ENCODE measurements at places on chromosomes 2 and 18.

DNA sequence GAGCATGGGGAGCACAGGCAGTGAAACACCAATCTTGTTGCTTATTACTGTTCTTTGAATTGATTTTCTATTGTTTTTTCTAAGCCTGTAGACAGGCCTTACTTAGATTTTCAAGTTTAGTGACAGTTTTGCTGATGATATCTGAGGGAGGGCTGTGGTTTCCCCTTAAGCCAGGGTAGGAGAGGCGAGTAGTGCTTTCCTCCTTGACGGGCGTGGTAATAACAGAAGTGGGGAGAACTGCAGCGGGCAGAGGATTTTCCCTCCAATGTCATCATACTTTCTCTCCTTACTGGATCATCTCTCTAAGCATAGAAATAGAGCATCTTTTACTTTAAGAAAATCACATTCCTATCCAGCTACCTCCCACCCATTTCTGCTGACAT is 314.4 kb downstream of the ALK start:
- DNase-seq, result no peak

DNA sequence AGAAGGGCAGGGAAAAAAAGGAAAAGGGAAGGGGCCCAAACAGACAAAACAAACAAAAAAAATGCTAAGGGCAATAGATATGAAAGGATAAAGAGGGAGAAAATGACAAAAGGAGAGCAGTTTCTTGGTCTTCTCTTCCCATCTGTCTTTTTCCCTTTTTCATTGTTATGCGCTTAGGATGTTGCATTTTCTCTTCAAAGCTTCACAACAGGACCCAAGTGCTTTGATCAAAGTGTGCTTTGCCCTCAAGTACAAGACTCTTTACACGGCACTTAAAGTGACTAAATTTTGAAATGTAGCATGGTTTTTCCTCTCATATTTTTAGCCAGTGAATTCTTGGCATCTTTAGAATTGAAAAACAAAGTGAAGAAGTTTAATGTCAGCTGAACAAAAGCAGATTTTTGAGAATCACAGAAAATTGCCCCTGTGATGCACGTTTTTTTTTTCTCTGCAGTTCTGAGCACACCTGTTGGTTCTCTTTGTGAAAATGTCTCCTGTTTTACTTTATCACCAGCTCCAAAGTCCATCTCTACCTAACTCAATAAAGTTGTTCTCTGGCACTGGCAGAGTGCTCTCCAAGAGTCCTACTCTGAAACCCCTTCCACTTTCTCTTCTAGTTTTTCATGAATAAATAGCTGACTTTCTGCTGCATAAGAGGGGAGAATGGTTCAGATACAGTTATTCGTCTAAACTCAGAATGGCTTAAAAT is 126.6 kb downstream of the KCNH7 start:
- no peak for DNase-seq

DNA sequence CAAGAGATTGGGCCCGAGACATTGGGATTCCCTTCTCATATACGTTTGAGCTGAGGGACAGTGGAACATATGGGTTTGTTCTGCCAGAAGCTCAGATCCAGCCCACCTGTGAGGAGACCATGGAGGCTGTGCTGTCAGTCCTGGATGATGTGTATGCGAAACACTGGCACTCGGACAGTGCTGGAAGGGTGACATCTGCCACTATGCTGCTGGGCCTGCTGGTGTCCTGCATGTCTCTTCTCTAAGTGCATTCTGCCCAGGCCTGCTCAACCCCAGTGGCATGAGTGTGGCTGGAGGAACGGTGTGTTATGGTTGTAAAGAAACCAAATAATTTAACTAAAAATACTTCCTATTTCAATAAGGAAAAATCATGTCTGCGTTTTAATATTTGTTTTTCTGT is 29.9 kb downstream of the CPO start:
- DNase-seq, result no peak

GRCh38 chr2:140975237-140975636 is 1155.6 kb downstream of the LRP1B start:
- no peak for DNase-seq

DNA sequence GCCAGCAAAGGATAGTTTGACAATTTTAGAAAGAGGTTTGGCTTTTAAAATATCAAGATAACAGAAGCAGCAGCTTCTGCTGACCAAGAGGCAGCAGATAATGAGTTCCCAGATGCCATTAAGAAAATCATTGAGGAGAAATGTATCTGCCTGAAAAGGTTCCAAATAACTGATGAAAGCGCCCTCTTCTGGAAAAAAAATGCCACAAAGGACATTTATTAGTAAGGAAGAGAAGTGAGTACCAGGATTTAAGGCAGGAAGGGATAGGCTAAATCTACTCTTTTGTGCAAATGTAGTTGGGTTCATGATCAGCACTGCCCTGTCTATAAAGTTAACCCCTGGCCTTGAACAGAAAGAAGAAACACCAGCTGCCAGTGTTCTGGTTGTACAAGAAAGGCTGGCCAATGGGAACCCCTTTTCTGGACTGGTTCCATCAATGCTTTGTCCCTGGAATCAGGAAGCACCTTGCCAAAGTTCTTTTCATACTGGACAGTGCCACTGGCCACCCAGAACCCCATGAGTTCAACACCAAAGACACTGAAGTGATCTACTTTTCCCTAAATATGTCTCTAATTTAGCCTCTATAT is 40.6 kb downstream of the DHX57 start:
- DNase-seq, result no peak

GRCh38 chr18:11909591-11910026 is 1.5 kb upstream of the MPPE1 start:
- DNase-seq, result no peak

GRCh38 chr2:124193706-124194105 is 168.6 kb downstream of the CNTNAP5 start:
- DNase-seq, result no peak

DNA sequence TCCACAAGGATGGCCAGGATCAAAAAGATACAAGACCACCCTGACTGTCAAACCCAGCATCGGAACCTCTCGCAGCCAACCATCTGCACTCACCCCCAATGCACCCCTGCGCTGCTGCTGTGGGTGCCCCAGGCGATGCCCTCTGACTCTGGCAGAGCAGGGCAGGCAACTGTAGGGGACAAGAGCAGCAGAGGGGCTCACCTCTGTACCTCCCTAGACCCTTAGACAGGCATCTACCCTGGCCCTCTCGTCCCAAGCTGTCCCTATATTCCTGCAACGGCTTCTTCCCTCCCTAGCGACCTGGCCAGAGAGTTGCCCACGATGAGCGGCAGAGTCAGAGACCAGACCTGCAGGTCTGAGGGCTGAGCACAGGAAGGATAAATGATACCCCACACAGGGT is 128.2 kb downstream of the HDAC4 start:
- no peak for DNase-seq

DNA sequence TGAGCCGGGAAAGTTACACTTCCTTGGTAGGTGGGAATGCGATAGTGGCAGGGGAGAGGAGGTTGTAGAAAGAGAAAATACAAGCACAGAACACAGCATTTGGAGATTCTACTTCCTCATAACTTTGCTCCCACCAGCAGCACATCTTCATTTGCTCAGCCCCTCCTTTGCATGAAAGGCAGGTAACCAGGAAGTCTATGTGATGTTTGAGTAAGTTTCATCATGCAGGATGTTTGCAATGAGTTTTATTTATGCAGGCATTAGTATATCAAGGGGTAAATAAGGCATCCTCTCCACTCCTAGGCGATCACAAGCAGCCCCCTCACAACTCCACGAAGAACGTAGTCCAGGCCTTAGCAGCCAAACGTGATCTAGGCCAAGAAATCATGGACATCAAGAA is 5.0 kb downstream of the RNF152 start:
- no peak for DNase-seq

- no peak for DNase-seq
These were observed 272.8 kb downstream of the FIGN start for GRCh38 chr2:163462993-163463392.

GRCh38 chr2:102141970-102142828 is at the start of gene IL1R1:
Gene IL1R1 (plus strand): TSS chr2:102142746. CDS start chr2:102157725, 14,979 bp downstream.
- no peak for DNase-seq

DNA sequence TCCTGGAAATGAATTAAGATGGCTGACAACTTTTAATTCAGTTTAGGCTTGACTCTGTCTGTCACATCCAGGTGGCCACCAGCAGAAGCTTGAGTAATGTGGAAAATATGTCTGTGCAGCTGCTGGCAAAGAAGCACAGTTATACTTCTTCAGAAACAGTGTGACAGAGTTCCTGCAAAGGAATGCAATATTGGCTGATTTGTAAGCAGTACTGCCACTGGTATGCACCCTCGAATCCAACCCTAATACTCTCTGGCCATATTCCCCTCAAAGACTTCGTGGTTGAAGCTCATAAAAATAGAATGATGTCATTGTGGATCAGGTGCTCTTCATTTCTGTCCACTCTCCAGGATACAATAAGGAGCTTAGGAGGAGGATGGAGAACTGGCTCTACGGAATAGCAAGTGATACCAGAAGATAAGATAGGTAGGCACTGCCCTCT is 86.2 kb downstream of the METTL8 start:
- no peak for DNase-seq

GRCh38 chr2:113124984-113125855 is 2.2 kb upstream of the IL1RN start:
- DNase-seq, result no peak

GRCh38 chr18:58496231-58496630 is 132.7 kb downstream of the ALPK2 start:
- no peak for DNase-seq

DNA sequence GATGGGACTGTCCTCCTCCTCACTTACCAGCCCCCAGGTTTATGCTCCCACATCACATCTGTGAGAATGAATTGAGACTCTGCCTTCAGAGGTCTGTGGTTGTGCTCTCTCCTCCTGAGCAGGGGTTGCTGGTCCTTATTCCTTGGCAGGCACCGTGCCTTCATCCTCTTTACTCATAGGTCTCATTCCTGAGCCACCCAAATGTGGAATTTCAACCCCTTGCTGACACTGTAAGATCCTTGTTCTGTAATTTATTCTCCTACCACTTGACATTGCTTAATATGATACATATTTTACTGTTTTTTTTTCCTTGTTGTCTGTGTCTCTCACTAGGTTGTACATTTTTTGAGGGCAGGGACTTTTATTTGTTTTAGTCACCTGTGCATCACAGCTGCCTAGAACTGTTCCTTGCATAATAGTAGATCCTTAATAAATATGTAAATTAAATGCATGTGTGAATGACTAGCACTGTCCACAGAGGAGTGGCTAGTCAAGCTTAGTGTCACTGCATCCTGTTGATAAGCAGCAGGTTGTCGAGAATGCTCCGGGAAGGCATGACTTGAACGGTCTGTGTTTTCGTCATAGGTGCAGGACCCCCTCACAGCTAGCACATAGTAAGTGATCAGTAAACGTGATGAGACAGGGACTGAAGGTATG is 180.6 kb downstream of the ZNF407 start:
- no peak for DNase-seq

All from NCI-H1417 treated with DMSO at 0.1 percent for 48 hours (cell line).